Left renal cortex interstitium (tissue), 4 donors: ENCODE measurements at places on chromosomes 4 and X.

GRCh38 chr4:152831416-152831815 lies 51.7 kb downstream of the ARFIP1 start:
- no peak for DNase-seq

- no peak for DNase-seq
Observed at GRCh38 chr4:26051240-26051639, 137.2 kb downstream of the SMIM20 start.

DNA sequence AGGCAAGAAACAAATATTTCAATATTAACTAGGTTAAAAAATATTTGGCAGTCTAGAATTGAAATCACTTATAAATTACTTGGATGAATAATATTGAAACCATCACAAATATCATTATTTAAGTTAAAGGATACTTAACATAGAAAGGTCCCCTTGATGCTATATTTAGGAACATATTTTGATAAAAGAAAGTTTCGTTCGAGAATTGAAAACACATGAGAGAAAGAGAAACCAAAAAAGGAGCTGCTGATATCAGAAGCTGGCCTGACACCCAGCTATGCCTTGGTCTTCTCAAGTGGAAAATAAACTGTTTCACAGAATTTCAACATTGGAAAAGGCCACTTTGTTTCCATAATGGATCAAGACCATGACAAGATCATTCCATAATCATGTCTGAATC lies 762.4 kb downstream of the DMD start:
- DNase-seq = no peak

GRCh38 chrX:74133156-74133796 lies 170.7 kb upstream of the ZCCHC13 start:
- peak; percentile 23 for DNase-seq

DNA sequence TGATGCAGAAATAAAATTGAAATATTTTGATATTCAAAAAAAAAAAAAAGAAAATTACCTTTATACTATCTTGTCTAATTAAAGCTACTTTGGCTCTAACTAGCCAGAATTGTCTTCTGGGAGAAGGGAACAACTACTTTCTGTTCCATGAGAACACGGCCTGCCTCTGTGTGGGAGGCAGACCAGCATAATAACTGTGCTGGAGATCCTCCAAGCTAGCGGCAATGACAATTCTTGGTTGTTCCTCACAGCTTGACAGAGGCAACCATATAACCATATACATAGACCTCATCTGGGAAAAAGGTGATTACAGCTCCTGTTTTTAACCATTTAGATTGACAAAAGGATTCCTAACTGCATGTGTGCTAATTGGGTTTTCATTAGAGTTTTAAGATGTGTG lies 95.7 kb downstream of the RBMX2 start:
- DNase-seq = no peak

GRCh38 chr4:173360587-173361221 lies 10.1 kb upstream of the SAP30 start:
- no peak for DNase-seq

- DNase-seq = no peak
Observed at GRCh38 chr4:46081248-46081647, 42.6 kb downstream of the GABRG1 start.

DNA sequence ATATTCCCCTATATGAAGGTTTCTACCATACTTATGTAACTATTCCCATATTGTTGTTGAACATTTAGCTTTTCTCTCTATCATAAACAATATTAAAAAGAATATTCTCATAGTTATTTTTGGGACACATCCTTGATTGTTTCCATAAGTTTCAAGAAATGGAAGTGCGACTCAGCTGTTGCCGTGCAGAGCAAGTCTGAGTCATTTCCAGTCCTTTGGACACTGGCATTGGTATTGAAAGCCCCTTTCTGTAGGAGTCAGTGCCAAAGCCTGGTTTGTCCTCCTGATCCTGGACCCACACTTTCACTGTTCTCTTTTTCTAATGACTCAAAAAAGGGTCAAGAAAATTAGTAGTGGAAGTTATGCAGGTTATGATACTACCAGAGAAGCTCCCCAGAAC lies 108.3 kb upstream of the DIAPH2 start:
- no peak for DNase-seq

- DNase-seq = no peak
Observed at GRCh38 chr4:33072298-33073089, 2352.3 kb downstream of the PCDH7 start.

DNA sequence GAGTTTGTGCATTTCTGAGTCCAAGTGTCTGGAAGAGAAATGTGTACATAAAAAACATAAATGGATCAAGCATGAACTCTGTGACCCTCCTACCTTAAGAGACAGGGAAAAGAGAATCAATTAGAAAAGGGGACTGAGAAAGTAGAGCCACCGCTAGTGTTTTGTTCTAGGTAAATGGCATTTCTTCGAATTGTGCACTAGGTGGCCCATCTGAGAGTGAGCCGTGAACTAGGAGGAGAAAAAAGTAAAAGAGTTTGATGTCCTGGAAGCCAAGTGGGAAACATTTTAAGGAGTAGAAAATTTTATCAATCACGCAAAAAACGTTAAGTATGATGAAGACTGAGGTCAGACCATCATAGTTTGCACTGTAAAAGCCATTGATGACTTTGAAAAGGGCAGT lies 55.1 kb downstream of the NAF1 start:
- no peak for DNase-seq

- DNase-seq = no peak
Observed at GRCh38 chr4:34158878-34159277, 2085.4 kb downstream of the ARAP2 start.

GRCh38 chrX:68369559-68369958 lies 63.7 kb downstream of the OPHN1 start:
- DNase-seq = no peak

GRCh38 chr4:139054791-139055505 lies 39.4 kb downstream of the NOCT start:
- no peak for DNase-seq

DNA sequence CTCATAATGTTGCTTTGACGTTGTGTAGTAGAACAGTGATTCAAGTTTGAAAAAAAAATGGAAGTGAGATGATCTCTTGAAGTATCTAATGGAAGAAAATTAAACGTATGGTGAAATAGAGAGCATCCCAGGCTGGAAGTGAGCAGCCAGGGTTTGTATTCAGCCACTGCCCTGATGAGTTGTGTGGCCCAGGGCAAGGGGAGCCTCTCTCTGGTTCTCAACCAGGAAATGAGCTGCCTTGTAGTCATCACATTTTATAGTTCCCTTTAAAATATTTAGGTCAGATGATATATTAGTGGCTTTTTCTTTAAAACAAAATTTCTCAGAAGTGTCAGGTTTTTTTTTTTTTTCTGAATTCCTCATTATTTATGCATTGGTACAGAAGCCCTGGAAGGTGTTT lies 150.3 kb downstream of the GPAT3 start:
- DNase-seq = no peak

DNA sequence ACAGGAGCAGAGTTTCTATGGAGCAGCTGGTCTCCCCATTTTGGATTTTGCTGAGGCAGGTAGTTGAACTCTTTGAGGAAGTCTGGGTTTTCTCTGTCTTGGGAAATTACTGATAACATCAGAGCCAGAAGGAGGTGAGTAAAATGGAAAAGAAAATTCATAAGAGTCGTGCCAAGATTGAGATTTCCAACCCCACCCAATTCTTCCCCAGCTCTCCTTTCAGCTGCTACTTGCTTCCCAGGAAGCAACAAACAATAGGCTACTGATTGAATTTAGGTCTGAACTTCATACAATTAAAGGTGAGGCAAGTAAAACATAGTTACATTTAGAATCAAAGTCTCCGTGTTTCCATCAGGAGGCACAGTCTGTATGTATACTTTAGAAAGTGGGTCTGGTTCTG lies 54.6 kb upstream of the EOLA2 start:
- no peak for DNase-seq

DNA sequence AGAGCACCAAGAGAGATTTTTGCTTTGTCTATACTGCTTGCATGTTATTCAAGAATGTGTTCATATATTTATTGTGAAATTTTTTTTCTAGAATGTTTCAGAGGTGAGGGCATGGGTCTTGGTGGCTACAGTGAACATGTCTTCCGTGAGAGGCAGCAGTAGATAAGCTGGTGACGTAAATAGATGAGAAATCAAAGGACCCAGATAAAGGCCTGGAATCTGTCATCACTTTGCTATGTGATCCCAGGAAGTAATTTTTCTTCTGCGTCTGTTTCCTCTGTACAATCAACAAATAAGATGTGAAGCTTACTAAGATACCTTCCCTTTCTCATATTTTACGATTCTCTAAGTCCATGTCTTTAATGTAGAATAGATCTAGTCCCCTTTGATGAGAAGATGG lies 129.1 kb downstream of the COL4A6 start:
- DNase-seq = no peak

GRCh38 chr4:36260731-36261130 lies 16.4 kb upstream of the ARAP2 start:
- DNase-seq = no peak

DNA sequence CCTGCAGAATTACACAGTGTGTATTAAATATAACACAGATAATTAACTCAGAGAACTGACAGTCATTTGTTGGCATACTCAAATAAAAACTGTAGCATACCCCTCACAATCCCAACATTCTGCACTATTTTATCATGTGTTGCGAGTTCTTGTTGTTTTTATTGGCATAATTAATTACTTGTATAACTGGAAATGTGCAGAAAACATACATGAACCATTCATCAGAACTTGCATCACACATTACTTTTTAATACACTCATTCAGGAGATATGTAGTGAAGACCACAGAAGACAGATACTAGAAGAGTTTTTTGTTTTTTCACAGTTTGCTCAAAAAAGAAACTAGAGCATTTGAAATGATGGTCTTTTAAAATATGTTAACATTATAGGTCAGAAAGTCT lies 74.6 kb upstream of the NEIL3 start:
- DNase-seq = no peak

- DNase-seq = no peak
Observed at GRCh38 chr4:143407888-143408287, 71.2 kb downstream of the GAB1 start.

- DNase-seq = no peak
Observed at GRCh38 chr4:86549163-86549788, 44.8 kb upstream of the PTPN13 start.

GRCh38 chrX:153225438-153226098 lies 46.5 kb downstream of the MAGEA1 start:
- DNase-seq = no peak

GRCh38 chr4:189494407-189494806 lies 446.3 kb upstream of the FRG1 start:
- no peak for DNase-seq

DNA sequence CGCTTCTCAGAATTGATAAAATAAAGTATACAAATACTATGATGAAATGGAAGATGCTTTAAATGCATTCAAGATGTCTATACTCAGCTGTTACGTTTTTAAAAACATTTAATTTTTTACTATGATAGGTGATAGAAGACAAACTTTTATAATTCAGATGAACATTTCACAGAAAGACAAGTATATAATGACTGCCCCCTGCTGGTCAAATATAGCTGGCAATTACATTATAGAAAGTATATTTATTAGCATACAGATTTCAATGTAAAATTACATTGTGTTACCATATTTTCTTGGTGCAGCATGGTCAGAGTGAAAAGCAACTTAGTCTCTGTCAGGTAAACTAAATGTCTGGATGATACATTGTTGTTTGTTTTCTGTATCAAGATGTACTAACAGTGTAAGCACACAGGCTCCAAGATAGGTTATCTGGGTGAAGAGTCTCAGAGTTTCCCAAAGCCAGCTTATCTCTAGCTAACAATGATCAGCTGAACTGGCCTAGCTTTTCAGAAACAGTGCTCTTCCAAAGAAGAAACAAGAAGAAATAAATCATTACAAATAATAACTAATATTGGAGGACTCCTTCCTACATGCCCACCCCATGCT lies 54.1 kb downstream of the SRPX start:
- DNase-seq = no peak

DNA sequence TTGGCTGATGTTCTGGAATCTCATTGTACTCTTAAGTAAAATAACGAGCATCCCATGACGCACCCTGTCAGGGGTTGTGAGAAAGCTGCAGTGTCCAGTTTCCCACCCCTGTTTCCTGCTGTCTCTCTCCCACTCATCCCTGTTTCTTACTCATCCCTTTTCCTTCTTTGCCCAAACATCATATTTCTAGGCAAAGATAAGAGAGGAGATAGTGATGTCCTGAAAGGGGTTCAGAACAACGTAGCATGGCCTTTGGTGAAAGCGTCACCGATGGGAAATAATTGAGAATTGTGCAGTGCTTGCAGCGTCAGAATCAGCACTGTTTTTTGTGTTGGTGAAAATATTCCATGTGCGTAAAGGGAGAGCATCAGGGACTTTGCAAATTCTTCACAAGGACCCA lies 23.5 kb upstream of the TMEM165 start:
- no peak for DNase-seq

- DNase-seq = no peak
Observed at GRCh38 chr4:9704551-9705332, 76.7 kb upstream of the DRD5 start.

GRCh38 chr4:3799496-3799895 lies 33.3 kb downstream of the ADRA2C start:
- no peak for DNase-seq

DNA sequence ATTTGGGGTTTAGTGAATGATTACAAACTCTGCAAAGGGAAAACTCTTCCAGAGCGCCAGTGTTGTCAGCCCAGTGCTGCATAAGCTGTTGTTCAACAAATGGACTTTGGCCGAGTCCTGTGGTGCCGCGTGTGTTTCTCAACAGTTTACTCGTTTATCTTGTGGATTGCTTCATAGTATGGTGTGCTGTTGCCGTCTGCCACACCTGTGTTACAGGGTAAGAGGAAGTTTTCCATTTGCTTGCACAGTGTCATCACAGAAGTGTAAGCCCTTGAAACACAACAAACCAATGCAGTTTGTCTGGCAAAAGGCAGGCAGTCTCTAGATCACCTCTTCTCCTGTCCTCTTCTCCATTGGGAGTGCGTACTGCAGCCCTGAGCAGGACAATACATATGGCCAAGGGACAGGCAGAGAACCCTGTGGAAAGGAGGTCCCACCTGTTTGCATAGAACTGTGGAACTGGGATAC lies 66.3 kb downstream of the DCUN1D4 start:
- DNase-seq = no peak

- no peak for DNase-seq
Observed at GRCh38 chr4:16745009-16745635, 153.3 kb downstream of the LDB2 start.

DNA sequence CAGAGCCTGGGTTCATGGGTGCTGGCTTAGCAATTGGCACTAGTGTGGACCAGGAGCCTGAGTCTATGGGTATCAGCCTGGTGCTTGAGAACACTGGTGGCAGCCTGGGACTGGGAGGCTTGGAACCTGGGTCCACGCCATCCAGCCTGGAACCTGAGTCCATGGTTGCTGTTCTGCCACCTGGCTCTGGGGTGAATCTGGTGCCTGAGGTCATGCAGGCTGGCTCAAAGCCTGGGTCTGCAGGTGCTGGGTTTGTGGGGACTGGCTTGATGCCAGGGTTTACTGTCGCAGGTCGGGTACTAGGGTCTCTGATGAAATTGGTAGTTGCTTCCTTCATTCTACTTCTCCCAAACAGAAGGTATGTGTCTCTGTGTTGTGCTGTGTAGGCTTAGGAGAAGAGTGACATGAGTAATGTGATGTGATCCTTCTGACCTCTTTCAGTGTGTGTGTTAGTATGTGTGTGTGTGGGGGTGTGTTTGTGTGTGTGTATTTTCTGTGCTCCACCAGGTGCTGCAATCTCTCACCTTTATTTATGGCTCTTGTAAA lies 517.0 kb upstream of the EPHA5 start:
- DNase-seq = no peak
